ENCODE measurements at places on chromosomes 13 and 19.

GRCh38 chr19:49593233-49594113, 2.5 kb downstream of the PRR12 start:
- peak; percentile 97 for DNase-seq

- peak; percentile 79 for DNase-seq
These were observed 2.3 kb downstream of the MATK start for GRCh38 chr19:3783660-3784584.

GRCh38 chr19:50047671-50048070, 21.9 kb downstream of the ZNF473 start:
- no peak for DNase-seq

- DNase-seq: no peak
These were observed 1047.9 kb upstream of the SLC10A2 start for GRCh38 chr13:104114101-104114500.

DNA sequence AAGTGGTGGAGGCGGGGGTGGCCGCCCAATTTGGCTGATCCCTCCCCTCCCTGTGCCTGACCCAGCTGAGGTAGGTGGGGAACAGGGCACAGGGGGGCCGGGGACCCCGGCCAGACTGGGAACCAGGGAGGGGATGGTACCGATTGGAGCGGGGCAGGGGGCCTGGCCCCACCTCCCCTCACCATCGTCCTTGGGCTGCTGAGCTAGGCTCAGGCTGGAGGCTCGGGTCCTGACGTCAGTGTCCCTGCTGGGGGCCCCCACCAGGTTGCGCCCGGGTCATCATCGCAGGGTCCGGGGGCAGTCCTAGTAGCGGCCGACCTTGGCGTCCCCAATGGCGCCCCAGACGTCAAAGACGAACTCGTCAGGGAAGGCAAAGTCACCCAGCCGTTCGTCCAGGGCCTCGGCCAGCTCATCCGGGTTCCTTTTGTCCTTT, 3.0 kb upstream of the PTGER1 start:
- DNase-seq: no peak

DNA sequence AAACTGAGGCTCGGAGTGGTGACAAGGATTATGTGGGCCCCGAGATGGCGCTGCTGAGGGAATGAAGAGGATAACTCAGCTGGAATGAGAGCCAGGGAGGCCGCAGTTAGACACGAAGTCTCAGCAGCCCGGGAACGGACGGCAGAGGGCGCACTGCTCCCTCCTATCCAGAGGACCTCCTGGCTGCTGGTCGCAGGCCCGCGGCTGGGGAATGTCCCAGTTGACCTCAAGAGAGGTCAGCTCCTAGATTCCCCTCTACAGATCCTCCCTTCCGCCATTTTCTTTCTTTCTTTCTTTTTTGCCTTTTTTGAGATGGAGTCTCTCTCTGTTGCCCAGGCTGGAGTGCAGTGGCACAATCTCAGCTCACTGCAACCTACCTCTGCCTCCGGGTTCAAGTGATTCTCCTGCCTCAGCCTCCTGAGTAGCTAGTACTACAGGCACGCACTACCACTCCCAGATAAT, 24.1 kb upstream of the ASPDH start:
- DNase-seq: peak; percentile 86

GRCh38 chr19:14440049-14440448, 6.9 kb downstream of the PKN1 start:
- DNase-seq: peak; percentile 92

GRCh38 chr13:112603641-112604225, 15.8 kb upstream of the TUBGCP3 start:
- no peak for DNase-seq

- no peak for DNase-seq
These were observed 8.5 kb upstream of the CCL25 start for GRCh38 chr19:8044018-8044417.

DNA sequence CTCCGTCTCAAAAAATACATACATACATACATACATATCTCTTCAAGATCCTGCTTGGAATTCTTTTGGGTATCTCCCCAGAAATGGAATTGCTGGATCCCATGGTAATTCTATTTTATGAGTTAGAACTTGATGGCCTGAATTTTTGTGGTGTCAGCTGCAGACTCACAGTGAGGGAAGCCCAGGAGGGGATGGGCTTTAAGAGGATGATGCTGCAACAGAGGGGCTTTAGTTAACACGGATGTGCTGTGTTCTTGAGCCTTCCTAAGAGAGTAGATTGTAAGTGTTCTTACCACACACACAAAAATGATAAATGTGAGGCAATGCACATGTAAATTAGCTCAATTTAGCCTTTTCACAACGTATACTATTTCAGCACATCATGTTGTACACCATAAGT, 31.8 kb downstream of the CACNG6 start:
- no peak for DNase-seq

- DNase-seq: peak; percentile 4
These were observed 6.8 kb upstream of the CLEC4M start for GRCh38 chr19:7756258-7756657.

DNA sequence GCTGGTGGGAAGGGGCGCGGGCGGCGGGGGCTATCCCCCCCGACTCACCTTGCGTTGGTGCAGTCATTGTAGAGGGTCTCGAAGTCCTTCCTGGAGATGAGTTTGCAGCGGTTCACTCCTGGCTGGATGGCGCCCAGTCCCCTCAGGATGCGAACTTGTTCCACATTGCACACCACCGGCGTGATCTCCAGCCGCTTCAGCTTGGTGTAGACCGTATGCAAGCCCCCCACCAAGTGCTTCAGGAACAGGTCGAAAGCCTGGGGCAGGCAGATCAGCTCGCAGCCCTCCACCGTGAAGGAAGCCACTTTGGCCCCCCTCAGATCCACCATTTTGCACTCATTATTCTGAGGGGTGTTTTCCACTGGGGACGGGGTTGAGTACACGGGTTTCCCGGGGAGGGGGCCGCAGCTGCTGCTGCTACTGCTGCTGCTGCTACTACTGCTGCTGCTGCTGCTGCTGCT, 1.1 kb downstream of the DACH1 start:
- no peak for DNase-seq

- no peak for DNase-seq
These were observed 211.6 kb downstream of the PCDH20 start for GRCh38 chr13:61204025-61204424.

DNA sequence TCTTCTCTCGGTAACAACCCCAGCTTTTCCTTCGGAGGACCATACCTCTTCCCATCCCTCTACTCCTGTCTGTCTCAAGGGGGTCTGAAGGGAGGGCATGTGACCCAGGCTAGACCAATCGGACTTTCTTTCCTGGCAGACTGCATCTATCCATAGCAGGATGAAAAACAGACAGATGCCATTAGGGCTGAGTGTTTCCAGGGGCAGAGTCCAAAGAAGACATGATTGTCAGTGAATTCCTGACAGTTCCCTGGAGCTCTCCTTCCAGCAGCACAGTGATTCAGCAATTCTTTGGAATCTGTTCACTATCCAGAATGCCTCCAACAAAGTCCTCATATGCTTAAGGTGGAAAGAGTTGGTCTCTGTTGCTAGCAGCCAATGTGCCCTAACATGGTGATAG, 189.8 kb downstream of the KCTD12 start:
- DNase-seq: no peak

GRCh38 chr19:40363069-40363468, 14.6 kb downstream of the PLD3 start:
- no peak for DNase-seq

DNA sequence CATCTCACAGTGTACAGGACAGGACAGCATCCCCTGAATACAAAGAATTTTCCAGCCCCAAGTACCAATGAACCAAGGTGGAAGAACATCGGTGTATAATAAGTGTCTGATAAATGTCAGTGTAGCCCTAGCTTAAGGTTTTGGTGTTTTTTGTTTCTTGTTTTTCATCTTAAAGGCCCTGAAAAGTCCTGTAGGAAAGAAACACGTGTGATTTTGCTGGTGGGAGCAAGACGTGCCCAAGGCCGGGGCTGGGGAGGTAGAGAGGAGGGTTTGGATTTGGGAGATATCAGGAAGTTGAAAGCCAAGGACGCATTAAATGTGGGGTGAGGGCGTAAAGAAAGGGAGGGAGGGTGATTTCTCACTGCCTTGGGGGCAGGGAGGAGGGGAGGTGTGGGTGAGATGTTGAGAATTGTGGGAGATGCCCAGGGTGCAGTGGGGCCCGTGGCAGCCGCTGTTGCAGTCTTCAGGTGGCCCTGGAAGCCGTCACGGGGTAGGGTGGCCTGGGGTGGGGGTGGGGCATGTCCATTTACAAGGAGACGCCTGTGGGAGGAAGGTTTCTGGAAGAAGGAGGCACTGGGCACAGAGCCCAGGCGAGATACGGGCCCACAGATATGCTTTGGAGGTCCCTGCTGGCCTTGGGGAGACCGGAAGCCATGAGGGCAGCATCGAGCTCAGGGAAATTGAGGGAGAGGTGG, 6.7 kb downstream of the CAMSAP3 start:
- DNase-seq: no peak

DNA sequence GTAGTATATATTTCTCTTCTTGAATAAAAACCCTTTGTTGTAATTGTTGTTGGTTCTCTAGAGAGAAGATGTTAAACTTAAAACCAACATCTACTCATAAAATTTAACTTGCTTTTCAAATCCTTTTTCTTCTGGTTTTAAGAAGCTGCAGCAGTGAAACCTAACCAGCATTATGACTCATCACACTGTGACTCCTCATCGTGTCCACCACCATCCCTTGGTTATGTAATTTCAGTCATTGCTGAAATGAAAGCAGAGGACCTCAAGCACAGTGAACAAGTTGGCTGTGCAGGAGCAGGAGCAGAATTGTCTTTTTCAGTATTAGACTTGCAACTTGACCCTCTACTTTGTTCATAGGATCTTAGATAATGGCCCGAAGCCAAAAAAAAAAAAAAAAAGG, 64.9 kb upstream of the HTR2A start:
- no peak for DNase-seq

- no peak for DNase-seq
These were observed 173.1 kb upstream of the RFC3 start for GRCh38 chr13:33644581-33645543.

DNA sequence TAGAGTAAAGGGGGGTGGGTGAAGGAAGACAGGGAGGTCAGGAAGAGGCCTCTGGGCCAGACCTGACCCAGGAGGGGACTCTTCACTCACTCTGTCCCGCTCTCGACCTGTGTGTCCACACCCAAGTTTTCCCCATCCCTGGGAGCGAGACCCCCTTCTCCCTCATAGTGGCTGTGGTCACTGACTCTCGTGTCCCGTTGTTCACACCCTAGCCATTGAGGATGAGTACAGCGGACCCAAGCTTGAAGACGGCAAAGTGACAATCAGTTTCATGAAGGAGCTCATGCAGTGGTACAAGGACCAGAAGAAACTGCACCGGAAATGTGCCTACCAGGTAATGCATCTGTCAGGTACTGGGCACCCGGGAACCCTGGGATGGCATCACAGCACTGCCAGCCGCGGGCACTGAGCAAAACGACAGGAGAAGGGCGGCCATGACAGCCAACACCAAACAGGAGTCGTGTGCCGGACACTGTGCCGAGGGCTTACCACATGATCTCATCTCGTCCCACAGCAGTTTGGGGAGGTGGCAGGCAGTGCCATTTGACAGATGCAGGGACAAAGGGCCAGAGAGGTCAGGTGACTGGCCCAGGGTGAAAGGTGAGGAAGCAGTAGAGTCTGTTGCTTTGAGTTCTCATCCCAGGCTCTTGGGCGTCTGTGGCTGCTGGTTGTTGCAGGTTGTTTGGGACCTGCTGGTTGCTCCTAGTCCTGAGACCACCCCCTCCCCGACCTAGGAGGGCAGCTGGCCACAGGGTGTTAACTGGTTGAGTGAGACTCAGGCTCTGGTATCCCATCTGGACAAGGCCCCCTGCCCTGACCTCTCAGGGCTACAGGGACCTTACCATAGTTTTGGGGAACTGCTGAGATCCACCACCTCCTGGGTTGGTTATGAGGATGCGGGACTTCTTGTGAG, 29.6 kb downstream of the PPP5C start:
- no peak for DNase-seq

- no peak for DNase-seq
These were observed 18.1 kb upstream of the NPAS1 start for GRCh38 chr19:47001584-47001983.

GRCh38 chr19:45773384-45773783, 4.3 kb upstream of the SIX5 start:
- DNase-seq: no peak

- no peak for DNase-seq
These were observed 50.3 kb upstream of the ANKRD10 start for GRCh38 chr13:110965038-110965754.

DNA sequence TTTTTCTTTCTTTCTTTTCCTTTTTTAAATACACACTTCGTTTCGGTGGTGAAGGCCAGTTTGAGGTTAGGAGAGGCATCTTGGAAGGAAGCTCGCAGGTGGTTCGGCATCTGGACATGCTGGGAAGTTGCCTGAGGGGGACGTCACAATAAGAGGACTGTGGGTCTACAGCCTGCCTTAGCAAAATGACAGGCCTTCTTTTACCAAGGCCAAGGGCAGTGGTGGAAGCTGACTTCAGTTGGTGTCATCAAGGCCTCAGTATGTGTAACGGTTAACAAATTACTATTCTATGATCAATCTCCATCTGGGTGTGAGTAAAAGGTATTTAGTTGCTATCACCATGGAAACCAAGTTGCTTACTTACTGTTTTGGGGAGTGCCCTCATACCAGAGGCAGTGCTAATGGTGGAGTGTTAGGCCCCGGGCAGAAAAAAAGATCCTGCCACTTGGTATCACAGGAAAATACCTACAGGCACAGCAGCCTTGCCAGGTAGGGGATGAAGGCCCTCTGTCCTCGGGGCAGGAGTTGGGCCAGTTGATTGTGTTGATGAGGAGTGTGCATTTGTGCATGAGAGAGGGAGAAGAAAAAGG, 10.3 kb downstream of the ACTN4 start:
- peak; percentile 68 for DNase-seq

- peak; percentile 93 for DNase-seq
These were observed at the start of gene GEMIN7 for GRCh38 chr19:45079063-45079910. Gene GEMIN7, plus strand, starts transcription at chr19:45079260. Its CDS starts 10,855 bp downstream, at chr19:45090115.

- no peak for DNase-seq
These were observed 3.1 kb downstream of the RPS16 start for GRCh38 chr19:39432677-39433025.

DNA sequence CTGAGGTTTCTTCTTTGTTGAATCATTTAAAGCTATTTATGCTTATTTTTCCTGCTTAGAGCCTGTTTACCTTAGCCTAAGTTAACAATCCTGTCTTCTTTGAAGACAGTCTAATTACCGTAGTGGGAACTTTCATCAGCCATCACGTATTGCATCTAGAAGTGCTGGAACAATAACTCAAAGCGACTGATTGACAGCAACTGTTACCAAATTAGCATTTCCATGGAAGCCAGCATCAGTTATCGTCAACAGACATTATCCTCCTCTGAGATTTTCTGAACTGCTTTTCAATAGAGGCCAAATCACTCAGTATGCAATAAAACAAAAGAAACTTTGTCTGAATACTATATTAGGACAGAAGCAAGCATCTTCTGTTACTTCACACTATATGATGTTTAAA, 433.3 kb upstream of the SLITRK1 start:
- no peak for DNase-seq

DNA sequence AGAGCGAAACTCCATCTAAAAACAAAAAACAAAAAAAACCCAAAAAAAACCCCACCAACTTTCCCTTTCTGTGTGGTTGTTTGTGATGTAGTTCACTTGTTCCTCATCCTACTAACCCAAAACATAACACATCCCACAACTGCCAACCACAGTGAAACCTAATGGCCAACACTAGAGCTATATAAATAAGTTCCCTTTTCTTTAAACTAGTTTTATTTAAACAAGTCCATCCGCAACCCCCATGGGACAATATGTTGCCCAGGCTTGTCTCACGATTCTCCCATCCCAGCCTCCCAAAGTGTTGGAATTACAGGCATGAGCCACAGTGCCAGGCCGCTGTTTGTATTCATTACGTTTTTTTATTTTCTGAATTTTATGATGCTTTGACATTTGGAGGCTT, 71.2 kb upstream of the ADGRE5 start:
- DNase-seq: no peak

- no peak for DNase-seq
These were observed 18.8 kb downstream of the KL start for GRCh38 chr13:33034882-33035520.

GRCh38 chr19:57280962-57281400, 696 bp downstream of the ZNF460 start:
- DNase-seq: peak; percentile 65
